CD4-positive, alpha-beta T cell (primary cell): ENCODE measurements at places on chromosomes 12 and 14.

- no peak for DNase-seq
These were observed 7.7 kb downstream of the KCNA5 start for GRCh38 chr12:5051334-5051733.

DNA sequence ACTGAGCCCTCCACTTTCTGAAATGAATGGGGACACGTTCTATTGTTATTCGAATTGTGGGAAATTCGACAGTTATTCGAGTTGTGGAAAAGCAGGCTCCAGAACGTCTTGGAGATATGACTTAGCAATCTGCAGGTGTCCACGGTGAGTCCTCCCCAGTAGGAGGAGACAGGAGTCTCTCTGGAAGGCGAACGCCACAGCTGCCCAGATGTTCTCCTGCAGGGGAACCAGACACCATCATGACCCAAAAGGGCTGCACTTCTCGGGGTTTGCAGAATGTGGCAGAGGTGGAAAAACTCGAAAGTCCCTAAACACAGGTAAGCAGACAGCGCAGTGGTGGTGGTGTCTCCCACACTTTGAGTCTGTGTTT lies 363.6 kb upstream of the SFSWAP start:
- DNase-seq: no peak

DNA sequence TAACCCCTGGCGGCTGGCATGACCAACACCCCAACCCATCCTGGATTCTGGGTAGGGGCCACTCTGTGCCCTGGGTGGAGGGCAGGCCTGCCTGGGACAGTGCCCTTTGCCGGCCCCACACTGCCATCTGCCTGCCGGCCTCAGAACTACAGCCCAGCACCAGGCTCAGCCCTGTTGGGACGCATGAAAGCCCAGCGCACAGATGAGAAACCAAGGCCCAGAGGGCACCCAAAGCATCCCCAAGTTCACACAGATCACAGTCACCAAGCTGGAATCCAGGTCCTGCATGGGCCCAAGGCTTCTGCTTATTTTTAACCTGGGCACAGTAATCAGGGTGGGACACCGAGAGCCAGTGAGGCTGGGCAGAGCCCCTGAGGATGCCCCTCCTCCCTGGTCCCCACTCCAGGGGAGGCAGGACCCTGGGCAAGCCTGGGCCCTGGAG lies 26.2 kb downstream of the RFLNA start:
- DNase-seq: peak; percentile 45

DNA sequence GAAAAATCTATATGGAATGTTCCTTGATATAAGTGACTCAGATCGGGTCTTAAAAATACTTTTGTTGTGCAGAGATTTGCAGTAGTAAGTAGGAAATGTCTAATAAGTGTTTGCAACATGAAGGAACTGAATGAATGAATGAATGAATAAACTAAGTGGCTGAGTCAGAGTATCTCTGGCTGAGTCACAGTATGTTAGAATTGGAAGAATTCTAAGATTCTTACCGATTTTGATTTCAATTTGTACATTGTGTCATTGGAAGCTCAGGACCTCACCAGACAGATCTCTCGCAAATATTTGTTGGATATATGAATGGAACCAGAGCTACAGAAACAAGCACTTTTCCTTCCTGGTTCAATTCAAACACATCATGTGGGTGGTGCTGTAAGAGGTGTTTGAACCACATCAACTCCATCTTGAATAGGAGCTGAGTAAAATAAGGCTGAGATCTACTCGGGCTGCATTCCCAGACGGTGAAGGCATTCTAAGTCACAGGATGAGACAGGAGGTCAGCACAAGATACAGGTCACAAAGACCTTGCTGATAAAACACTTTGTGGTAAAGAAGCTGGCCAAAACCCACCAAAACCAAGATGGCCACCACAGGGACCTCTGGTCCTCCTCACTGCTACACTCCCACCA lies 123.9 kb upstream of the FOXN3 start:
- DNase-seq: no peak

GRCh38 chr12:64054079-64054520 lies 168.0 kb downstream of the KICS2 start:
- DNase-seq: no peak

DNA sequence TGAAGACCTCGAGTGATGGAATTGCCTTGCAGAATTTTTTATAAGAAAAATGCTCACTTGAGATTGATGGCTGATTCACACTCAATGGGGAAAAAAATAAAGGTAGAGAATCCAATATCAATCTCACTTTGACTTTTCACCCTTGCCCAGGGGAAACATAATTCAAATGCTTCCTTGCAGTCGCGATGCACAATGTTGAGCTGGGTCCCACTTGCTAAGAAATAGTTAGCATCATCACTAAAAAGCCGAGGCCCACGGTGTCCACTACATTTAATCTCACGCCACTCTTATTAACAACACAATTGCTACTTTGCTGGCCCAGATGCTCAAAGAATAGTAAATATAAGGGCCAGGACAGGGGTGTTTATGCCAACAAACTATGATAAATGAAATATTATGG lies 223.4 kb downstream of the SPTSSA start:
- DNase-seq: no peak

DNA sequence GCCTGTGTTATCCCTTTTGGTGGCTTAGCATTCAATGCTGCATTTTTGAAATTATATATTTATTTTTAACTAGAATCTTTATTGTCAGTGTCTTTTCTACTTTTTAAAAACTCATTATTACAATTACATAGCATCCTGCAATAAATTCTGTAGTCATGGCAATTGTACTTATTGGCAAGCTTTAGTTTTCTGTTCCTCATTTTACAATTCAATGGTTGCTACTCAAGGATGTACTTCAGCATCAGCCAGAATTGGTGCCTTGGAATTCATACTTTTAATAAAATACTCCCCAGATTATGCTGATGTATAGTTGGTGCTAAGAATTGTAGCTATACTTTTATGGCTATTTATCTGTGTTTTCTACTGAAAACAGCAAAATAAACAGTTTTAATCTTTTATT lies 1756.8 kb upstream of the SEL1L start:
- no peak for DNase-seq

- DNase-seq: no peak
These were observed 477.1 kb upstream of the CCDC196 start for GRCh38 chr14:66009089-66009488.

- no peak for DNase-seq
These were observed 58.3 kb downstream of the ANAPC7 start for GRCh38 chr12:110345176-110345661.

GRCh38 chr12:4820971-4821370 lies 88.7 kb upstream of the KCNA1 start:
- no peak for DNase-seq

DNA sequence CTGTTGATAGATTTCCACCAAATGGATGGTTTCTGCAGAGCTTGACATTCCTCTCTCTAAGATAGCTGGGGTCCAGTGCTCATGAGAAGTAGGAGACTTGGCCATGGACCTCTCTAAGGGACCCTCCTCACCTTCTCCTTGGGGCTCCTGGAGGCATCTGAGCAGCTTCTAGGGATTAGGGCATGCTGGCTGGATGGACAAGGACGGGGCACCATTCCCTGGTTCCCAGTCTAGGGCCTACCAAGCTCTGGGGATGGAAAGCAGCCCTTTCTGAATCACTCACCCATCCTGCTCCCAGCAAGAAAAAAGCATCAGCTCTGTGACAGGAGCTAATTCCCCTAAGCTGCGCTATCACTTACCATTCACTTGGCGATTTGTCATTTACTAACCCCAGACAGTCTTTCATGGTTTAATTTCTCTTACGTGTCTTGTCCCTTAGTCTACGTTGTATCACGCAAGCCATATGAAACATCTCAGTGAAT lies 39.5 kb downstream of the VWF start:
- no peak for DNase-seq

DNA sequence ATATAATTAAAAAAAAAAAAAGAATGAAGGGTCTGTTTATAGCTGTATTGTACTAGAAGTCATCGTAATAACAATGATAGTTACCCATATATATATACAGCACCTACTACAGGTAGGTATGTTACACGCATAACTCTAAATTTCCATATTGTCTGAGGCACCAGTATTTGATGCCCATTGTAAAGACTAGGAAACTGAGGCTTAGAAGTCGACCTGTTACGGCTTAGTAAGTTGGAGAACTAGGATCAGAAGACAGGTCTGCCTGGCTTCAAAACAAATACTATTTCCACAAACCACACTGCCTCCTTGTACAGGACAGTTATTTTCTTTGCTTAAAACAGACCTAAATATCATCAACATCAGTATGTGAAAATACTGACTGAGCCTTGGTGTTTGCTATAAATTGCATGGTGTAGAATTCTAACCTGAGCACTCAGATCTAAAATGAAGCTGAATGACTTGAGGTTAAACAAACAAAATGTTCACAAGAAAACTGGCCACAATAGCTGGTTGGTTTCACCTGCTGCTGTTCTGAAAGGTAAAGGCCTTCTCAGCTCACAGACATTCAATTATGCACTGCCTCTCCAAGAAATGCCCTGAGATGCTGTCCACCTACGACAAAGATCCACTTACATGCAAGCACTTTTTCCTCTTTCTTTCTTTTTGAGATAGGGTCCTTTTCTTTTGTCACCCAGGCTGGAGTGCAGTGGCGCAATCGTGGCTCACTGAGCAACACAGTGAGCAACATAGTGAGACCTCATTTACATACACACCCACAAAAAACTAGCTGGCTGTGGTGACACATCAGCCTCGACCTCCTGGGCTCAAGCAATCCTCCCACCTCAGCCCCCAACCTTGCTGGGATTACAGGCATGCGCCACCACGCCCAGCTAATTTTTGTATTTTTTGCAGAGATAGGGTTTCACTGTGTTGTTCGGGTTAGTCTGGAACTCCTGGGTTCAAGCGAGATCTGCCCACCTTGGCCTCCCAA lies 35.7 kb downstream of the SSH1 start:
- peak; percentile 51 for DNase-seq

- no peak for DNase-seq
These were observed 115.7 kb upstream of the ARID2 start for GRCh38 chr12:45613855-45614254.

- DNase-seq: no peak
These were observed 21.9 kb downstream of the CLMN start for GRCh38 chr14:95297832-95298231.

- DNase-seq: no peak
These were observed 1.1 kb upstream of the HAL start for GRCh38 chr12:95997276-95997675.

DNA sequence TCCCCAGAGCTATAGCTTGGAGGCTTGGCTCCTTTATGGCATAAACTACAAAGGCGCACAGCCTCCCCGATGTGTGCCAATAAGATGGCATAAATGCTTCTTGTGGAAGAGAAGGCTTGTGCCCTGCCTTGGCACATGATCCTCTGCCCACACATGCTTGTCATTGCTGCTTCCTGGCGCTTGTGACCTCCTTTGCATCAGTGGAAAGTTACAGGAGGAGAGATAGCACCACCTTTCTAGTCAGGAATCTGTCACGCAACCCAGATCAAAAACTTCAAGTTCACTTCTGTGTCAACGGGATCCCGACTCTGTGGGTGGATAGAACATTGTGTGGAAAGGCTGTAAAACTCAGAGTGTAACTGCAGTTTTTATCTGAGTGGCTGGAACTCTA lies 183.8 kb upstream of the HIF1A start:
- DNase-seq: peak; percentile 57

GRCh38 chr12:57575771-57576612 lies 15.0 kb upstream of the PIP4K2C start:
- no peak for DNase-seq

- peak; percentile 65 for DNase-seq
These were observed 9.4 kb downstream of the ASPG start for GRCh38 chr14:104094709-104095425.

DNA sequence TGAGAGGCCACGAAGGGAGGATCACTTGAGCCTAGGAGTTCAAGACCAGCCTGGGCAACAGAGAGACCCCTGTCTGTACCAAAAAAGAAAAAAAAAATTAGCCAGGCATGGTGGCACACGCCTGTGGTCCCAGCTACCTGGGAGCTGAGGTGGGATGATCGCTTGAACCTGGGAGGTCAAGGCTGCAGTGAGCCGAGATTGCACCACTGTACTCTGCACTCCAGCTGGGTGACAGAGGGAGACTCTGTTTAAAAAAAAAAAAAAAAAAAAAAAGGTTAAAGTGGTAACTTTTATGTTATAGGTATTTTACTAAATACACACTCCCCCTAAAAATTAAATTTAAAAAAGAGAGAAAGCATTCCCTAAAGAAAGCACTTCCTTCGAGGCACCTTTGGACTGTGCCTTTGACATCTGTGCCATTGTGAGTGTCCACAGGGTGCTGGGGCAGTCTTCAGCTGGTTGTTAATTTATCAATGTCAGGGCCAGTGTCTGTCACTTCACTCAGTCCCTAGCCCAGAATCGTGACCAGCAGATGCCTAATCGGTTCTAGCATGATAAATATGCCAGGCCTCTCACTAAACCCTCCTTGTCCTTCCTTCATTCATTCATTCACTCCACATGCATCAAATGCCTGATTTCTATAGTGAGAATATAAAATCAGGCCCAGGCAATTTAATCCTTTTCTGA lies 63.1 kb downstream of the B4GALNT3 start:
- DNase-seq: no peak

DNA sequence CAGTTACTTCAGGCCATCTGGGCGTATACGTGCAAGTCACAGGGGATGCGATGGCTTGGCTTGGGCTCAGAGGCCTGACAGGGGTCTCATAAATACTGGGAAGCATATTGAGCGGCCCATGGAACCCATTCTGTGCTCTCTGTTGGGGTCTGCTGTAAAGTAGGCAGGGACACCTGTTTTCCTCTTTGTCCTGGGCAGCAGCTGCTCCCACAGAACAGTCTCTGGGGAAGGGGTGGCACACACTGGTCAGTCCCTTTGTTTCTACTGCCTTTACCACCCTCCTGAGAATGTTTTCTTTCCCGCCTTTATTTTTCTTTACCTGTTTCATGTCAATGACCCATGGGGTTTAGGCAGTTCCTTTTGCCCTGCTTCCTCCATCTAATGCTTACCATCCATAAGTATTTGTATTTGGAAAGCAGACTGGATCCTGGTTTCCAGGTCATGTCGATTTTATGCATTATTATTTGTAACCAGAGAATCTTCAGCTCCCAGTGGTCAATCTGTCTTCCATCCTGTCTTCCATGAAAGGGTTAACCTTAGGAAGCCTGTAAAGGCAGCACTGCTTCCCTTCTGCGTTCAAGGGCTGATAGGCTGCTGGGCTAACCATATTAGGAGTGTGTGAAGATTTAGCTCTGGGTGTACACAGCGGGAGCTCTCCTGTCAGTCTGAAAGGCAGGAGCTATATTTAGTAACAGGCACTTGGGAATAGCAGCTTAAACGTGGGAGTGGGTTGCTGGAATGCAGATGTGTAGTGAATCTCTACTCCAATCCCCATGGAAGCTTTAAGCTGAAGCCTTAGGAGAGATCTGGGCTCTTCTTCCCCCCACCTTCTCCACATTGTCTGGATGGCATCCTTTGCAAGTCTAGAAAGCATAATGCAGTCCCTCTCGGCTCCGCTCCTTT lies 124.0 kb downstream of the DYRK2 start:
- no peak for DNase-seq
